Jurkat, Clone E6-1 (cell line): ENCODE measurements at places on chromosomes 3 and 15.

DNA sequence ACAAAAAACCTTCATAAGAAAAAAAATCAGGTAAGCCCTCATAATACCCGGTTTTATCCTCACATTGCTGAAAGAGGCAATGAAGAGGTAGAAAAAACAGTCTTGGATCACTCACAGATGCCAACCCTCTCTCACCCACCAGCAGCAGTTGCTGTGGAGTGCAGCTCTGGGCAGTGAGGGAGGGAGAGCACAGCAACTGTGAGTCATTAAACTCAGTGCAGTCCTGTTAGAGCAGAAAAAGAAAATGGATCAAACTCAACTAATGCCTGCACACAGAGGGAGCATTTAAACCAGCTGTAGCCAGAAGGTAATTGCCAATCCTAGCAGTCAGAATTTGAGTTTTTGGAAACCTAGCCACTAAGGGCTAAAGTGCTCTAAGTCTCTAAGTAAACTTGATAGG is 1050.6 kb upstream of the ALCAM start:
- DNase-seq: no peak

DNA sequence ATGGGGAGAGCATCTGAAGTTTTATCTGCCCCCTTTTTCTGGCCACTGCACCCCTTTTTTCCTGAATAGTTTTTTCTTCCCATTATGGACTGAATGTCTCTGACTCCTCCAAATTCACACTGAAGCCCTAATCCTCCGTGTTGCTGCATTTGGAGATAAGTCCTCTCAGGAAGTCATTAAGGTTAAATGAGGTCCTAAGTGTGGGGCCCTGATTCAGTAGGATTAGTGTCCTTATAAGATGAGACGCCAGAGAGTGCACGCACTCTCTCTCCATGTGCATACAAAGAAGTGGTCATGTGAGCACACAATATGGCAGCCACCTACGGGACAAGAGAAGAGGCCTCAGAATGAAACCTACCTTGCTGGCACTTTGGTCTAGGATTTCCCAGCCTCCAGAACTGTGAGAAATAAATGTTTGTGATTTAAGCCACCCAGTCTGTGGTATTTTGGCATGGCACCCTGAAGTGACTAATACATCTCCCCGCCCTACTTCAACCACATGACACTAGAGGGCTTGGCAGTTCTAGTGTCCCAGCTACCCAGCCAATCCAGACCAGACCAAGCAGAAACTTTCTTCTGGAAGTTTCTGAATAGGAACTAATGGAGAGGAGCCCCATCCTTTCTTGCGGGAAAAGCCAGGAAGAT is 191.3 kb downstream of the PDE8A start:
- no peak for DNase-seq

GRCh38 chr3:7854266-7854665 is 647.4 kb upstream of the LMCD1 start:
- DNase-seq: no peak

DNA sequence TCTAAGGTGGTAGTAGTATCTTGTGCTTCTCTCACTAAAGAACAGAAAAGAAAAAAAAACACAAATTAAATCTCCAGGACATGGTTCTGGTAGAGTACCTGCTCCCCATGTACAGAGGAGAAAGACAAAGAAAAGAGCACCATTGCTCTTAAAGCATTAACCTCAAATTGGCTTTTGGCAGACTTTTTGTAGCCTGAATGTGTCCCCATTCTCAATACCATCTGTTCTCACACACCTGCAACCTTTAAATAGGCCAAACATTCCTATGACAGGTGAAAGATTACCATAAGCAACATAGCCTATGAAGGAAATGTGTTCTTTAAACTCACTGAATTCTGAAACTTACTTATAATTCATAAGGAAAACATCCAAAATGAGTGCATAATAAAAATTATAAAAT is 68.0 kb downstream of the TIPARP start:
- DNase-seq: no peak

DNA sequence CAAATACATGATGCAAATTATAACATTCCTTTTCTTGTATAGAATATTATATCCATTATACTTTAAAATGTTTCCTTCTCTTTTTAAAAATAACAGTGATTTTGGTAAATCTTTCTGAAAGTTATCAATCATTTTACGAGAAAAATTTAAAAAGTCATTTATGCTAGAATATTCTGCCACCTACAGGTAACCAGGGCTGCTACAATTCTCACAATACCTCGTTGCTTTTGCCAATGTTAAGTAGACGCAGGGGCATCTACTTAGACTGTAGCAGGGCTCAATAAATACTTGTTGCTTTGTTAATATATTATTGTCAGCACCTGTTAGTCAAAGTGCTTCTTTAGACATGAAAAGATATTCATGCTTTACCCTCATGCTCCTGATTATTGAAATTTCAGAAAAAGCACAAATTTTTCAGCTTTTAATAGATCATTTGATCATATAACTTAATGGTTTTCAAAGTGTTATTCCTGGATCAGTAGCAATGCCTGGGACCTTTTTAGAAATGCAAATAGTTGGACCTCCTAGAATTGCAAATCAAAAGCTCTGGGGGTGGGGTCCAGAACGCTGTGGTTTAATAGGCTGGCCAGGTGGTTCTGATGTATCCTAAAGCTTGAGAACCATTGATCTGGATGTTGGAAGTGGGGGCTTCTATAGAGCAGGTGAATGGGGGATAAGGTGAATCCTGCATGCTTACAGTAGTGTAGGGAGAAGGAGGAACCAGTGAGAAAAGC is 223.6 kb upstream of the PDZRN3 start:
- peak; percentile 16 for DNase-seq

- no peak for DNase-seq
Measured at GRCh38 chr3:126345641-126346460, 11.4 kb downstream of the KLF15 start.

DNA sequence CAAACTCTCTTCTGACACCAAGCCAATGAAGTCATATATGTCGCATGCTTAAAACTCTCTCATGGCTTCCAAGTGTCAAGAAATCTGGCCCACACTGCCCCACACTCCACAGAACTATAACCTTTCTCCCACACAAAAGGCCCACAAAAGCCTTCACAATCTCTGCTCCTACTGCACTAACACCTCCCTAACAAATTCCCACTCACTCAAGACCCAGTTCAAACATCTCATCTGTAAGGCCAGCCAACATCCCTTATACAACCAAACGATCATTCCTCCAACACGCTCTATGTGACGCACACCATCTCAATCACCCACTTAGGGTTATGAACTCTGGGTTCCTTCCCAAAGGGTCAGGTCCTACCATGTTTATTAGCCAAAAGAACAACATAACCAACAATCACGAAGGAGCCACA is 13.5 kb downstream of the TBC1D2B start:
- DNase-seq: no peak

GRCh38 chr15:89646416-89647141 is 8.7 kb downstream of the KIF7 start:
- DNase-seq: no peak

DNA sequence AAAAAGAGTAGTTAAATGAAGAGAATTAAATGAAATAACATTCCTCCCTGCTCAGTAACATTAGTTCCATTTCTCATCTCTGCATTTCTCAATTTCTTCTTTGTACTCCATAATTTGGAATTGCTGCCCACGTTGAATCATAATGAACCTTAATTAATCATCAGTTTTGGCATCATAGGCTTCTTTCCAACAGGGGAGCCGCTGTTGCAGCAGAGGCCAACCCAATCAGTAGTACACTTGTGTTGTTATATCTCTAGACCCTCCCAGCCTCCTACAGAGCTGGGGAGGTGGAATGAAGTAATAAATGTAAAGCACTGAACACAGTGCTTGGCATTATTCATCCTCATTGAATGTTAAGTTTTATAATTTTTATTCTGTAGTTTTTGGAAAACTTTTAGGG is 240.7 kb downstream of the CHST2 start:
- DNase-seq: no peak

DNA sequence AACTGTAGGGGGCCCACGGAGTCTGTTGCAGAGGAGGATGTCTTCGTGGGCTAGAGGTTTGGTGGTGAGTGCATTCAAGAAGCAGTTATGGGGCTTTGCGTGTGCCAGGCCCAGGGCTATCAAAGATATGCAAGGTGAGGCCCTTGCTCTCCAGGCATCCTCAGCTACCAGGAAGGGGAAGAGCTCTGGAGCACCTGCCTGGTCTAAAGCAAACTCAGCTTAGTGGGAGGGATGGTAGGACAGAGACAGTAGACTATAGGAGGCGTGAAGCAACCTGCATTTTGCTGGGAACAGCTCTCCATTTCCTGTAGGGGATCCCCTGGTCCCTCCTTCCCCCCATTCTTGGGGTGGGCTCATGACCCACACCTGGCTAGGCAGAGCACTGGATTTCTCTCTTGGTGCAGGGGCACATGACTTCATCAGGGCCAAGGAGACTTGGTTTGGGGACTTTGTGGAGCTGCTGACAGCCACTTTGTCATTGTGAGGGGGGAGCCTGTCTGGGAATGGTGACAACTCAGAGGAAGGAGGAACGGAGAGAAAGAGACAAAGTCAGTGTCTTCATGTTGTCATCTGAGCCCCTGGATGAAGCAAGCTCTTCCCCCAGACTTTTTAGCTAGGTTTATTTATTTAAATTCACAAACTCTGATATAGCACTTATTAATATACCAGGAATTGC is 8.6 kb upstream of the EEFSEC start:
- no peak for DNase-seq
